ENCODE measurements at places on chromosomes 16 and 17.

DNA sequence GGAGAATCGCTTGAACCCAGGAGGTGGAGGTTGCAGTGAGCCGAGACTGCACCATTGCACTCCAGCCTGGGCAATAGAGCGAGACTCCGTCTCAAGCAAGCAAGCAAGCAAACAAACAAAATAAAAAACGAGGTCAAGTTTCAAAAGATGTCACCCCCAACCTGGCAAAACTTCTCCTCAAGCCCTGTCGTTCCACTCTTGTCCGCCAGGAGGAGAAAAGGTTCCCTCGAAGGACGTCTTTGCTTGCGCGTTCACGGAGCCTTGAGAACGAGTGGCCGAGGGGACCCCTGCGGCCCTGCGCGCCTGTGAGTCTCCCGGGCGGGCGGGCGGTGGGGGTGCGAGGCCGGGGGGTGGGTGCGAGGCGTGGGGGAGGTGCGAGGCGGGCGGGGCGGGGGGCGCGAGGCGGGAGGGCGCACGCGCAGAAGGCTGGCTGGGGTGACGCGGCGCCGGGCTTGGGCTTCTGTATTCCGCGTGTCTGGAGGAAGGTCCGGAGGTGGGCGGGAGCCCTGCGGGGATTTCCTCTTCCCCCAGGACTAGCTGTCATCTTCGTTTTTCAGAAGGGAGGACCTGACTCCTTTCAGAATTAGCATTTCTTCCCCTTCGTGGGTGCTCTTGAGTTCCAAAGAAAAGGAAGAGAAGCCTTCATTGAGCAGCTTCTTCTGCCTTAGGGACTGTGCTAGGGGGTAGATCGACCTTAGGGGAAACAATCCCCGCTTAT, 3.7 kb downstream of the SLC52A1 start:
- H3K4me3 ChIP-seq, result peak overlapping the region; percentile 78
- H3K27me3 ChIP-seq, result peaks cover 7% of the 10 kb centered on the region
- peak overlapping the region; percentile 64 for H3K27ac ChIP-seq
- no peaks in the 10 kb centered on the region for H3K36me3 ChIP-seq
- peak; percentile 86 for DNase-seq

DNA sequence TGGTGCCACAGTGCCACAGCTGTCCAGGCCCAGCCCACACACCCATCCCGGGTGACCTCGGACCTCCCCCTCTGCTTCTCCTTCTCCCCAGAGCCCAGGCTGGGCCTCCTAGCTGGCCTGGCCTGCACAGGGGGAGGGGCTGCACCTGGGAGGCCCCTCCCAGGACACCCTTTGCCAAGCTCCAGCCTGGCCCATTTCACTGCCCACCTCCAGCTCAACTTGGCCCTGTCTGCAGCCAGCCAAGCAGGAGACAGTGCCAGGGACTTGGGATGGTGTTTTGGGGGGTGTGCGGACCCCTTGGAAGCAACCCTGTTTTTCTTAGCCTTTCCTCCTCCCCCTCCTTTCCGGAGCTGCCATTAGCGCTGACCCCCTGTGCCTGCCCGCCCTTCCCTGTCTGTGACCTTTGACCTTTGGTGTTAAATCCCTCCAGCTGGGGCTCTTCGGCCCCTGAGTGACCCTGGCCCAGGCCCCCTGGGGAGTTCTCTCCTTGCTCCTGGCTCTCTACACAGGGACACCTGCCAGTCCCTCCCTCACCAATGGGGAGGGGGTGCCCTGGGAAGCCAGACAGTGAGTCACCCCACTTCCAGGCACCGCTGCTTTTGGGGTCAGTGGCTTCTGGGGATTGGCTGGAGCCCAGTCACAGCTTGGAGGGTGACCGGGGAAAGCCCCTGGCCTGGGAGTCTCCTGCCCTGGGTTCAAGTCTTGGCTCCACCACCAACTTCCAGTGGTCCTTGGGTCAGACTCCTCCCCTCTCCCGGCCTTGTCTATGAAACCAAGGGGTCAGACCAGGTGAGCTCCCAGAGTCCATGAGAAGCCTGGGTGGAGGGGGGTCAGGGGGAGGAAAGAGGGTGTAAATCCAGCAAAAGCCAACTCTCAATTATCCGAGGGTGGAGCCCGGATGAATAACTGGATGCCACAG, 1.9 kb downstream of the GLIS2 start:
- no peak overlapping the region for H3K27ac ChIP-seq
- H3K4me1 ChIP-seq, result peaks cover 6% of the 10 kb centered on the region
- H3K4me3 ChIP-seq, result no peak overlapping the region
- H3K27me3 ChIP-seq, result peaks cover 16% of the 10 kb centered on the region
- no peak for DNase-seq

DNA sequence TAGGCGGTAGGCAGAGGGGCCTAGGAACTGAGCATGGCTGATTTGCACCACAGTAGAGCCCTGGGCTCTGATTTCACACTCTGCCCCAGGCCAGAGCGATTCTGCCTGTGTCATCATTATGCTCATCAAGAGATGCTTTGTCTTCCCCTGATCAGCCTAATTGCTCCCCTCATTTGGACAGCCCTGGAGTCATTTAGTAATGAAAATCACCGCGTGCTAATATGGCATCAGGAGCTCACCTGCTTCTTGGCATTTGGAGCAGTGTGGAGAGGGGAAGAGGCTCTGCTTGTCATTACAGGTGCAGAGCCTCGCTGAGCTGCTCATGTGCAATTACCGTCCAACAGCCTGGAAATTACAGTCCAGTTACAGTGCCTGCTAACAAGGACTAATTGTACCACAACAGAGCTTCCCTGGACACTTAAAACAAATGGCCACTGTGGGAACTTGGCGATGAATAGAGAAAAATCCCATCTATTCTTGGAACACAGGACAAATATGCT, 157.1 kb upstream of the WSCD1 start:
- peaks cover 5% of the 10 kb centered on the region for H3K27me3 ChIP-seq
- H3K36me3 ChIP-seq, result peaks cover 4% of the 10 kb centered on the region
- H3K4me1 ChIP-seq, result peaks cover 9% of the 10 kb centered on the region
- H3K27ac ChIP-seq, result no peak overlapping the region

- peaks cover 23% of the 10 kb centered on the region for H3K4me1 ChIP-seq
- no peak for DNase-seq
- peaks cover 12% of the 10 kb centered on the region for H3K27me3 ChIP-seq
- peaks cover 51% of the 10 kb centered on the region for H3K36me3 ChIP-seq
- peak overlapping the region; percentile 15 for H3K4me3 ChIP-seq
- H3K27ac ChIP-seq, result no peak overlapping the region
Observed at GRCh38 chr17:82267575-82268379, 5.7 kb downstream of the CSNK1D start.

DNA sequence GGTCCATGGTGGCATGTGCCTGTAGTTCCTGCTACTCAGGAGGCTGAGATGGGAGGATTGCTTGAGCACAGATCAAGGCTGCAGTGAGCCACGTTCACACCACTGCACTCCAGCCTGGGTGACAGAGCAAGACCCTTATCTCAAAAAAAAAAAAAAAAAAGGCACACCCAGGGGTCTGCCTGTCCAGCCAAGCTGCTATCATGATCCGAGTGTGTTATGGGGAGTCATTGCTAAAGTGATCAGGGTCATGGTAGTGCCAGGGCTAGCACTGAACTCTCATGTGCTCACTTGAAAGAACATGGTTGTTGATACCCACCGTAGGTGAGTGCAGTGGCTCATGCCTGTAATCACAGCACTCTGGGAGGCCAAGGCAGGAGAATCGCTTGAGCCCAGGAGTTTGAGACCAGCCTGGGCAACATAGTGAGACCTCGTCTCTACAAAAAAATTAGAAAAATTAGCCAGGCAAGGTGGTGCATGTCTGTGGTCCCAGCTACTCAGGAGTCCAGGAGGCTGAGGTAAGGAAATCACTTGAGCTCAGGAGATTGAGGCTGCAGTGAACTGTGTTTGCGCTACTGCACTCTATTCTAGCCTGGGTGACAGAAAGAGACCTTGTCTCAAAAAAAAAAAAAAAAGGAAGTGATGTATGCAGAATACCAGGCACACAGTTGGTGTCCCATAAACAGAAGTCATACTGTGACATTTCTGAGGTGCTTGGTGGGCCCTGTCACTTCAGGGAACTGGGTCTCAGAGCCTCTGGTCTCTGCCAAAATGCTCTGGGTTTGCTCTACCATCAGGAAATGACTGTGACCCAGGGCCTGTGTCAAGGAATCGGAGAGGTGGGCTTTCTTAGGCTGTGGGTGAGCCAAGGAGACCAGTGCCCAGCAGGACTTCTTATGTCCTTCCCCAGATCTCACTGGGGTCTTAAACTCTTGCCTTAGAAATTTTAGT, 2.2 kb downstream of the PRM1 start:
- H3K27ac ChIP-seq, result no peak overlapping the region
- no peak overlapping the region for H3K4me3 ChIP-seq
- H3K4me1 ChIP-seq, result no peaks in the 10 kb centered on the region
- no peak for DNase-seq
- peaks cover 3% of the 10 kb centered on the region for H3K27me3 ChIP-seq

DNA sequence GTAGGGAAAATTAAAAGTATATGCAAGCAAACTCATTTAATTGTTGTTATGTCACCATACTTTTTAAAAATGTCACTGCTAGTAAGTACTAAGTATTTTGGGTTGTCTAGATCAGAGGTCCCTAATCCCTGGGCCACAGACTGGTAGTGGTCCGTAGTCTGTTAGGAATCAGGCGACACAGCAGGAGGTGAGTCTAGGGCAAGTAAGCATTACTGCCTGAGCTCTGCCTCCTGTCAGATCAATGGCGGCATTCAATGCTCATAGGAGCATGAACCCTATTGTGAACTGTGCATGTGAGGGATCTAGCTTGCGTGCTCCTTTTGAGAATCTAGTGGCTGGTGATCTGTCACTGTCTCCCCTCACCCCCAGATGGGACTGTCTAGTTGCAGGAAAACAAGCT, 21.6 kb downstream of the STXBP4 start:
- H3K4me1 ChIP-seq, result no peaks in the 10 kb centered on the region
- H3K36me3 ChIP-seq, result no peaks in the 10 kb centered on the region
- no peak overlapping the region for H3K27ac ChIP-seq
- DNase-seq, result no peak

DNA sequence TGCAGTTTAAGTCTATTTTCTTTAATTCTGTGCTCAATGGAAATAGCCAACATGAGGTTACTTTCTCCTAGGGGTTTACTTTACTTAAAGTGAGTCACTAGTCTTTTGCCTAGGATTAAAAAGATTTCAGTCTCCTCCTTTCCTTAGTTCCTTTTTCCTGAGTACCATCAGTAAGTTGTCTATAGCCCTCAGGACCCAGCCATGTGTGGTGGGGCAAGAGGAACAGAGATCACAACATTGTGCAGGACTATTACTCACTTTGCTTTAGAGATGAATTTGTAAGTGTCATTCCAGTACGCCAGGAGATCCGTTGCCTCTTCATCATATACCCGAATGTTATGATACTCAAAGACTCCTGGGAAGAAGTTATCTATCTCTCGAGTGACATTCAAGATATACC, 27.7 kb upstream of the CORO6 start:
- DNase-seq, result no peak
- H3K4me3 ChIP-seq, result no peak overlapping the region
- H3K36me3 ChIP-seq, result peaks cover 29% of the 10 kb centered on the region
- no peaks in the 10 kb centered on the region for H3K27me3 ChIP-seq

All from endothelial cell (in vitro differentiated cells).